IPS DF 6.9 (cell line): ENCODE measurements at places on chromosomes 12 and 14.

GRCh38 chr14:76480426-76480825 is 104.5 kb downstream of the ESRRB start:
- H3K4me1 ChIP-seq, result no peaks in the 10 kb centered on the region
- H3K4me3 ChIP-seq, result no peak overlapping the region
- DNase-seq, result no peak
- no peaks in the 10 kb centered on the region for H3K36me3 ChIP-seq
- no peaks in the 10 kb centered on the region for H3K27me3 ChIP-seq
- no peak overlapping the region for H3K27ac ChIP-seq

- H3K27me3 ChIP-seq, result no peaks in the 10 kb centered on the region
- H3K4me1 ChIP-seq, result no peaks in the 10 kb centered on the region
- DNase-seq, result no peak
- H3K4me3 ChIP-seq, result peak overlapping the region; percentile 46; the same call in 1 of the 2 replicates
- H3K27ac ChIP-seq, result no peak overlapping the region
Observed at GRCh38 chr14:70601162-70601561, 707 bp upstream of the MED6 start.

DNA sequence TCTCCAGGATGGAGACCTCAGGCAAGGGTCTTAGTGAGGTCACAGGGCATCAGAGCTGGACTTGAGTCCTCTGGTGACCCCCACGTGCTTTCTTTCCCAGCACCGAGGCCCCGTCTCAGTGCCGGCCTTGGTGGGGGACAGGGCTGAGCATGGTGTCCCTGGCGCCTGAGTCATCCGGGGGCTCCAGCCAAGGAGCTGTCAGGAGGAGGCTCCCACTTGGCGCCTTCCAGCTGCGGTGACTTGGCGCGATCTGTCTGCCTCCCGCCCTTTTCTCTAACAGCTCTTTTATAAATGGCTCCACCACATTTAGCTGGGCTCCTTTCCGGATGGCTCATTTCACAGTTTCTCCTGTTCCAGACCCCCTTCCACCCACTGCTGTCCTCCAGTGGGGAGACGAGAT is 60.4 kb downstream of the PRMT8 start:
- H3K27me3 ChIP-seq, result no peaks in the 10 kb centered on the region
- H3K4me1 ChIP-seq, result no peaks in the 10 kb centered on the region
- no peak overlapping the region for H3K4me3 ChIP-seq
- no peak for DNase-seq

DNA sequence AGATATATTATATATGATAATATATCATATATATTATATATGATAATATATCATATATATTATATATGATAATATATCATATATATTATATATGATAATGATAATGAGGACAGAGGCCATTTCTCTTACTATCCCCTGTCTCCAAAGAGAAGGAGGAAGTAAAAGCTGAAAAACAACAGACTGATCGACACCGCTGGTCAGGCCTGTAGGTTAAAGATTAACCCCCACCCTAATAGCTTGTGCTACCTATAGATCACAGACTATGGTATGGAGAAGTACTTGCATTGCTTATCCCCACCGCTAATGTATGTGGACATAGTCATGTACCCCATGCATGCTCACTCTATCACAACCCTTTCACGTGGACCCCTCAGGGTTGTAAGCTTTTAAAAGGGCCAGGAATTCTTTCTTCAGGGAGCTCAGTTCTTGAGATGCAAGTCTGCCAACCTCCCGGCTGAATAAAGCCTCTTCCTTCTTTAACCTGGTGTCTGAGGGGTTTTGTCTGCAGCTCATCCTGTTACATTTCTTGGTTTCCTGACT is 786.1 kb upstream of the TMEM132C start:
- H3K4me1 ChIP-seq, result no peaks in the 10 kb centered on the region
- no peak overlapping the region for H3K27ac ChIP-seq
- no peaks in the 10 kb centered on the region for H3K27me3 ChIP-seq
- H3K36me3 ChIP-seq, result no peaks in the 10 kb centered on the region
- no peak overlapping the region for H3K4me3 ChIP-seq

DNA sequence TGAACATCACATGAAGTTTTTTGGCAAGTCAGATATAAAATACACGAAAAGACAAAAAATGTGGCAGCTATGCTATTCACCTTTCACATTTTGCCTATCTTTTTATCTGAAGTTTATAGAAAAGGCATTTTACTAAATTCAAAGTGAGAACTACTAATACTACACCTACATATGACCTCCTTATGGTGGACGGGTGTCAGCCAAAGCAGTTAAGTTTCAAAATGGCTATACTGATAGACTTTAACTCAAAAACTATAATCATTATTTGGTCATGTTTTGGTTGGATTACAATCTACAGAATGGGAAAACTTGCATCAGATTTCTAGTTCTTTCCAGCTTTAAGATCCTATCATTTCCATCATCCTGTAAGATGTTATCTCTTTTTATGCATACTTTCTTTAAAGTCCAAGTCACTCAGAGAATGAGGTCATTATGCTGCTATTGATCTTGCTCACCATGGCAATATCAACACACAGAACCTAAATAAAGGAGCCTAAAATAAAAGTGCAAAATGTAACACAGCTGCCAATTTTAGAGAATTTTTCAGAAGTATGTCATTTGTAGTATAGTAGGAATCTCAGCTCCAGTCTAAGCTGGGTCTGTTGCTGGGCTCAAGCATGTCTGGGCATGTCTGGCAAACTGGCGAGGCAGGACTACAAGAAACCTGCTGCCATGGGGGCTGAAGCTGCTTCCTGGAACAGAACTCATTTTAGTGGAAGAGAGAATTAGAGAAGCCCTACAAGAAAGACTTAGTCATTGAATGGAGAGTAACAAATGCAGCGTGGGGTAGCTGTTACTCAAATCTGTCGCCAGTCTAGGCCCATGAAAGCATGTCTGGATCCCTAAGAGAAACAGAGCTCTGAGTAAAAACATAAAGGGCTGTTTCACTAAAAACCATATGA is 7.6 kb upstream of the AEBP2 start:
- H3K4me1 ChIP-seq, result no peaks in the 10 kb centered on the region
- no peaks in the 10 kb centered on the region for H3K27me3 ChIP-seq

DNA sequence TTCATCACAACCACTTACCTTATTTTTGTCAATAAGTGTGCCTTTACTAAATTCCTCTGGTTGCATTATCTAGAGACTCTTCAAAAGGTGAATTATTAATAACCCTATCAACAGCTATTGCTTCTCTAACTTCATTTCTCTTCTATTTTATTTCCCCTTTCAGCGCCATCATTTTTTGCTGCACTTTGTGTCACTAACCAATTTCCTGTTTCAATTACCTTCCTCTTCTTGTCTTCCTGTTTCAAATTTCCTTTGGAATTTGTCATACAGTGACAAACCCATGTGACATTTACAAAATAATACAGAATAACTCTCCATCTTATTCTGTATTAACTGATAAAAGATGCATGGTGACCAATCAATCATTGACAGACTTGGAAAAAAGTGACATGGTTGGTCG is 12.2 kb upstream of the CLEC2A start:
- H3K27ac ChIP-seq, result no peak overlapping the region
- DNase-seq, result no peak
- H3K4me3 ChIP-seq, result no peak overlapping the region
- H3K36me3 ChIP-seq, result no peaks in the 10 kb centered on the region
- H3K4me1 ChIP-seq, result no peaks in the 10 kb centered on the region
- H3K27me3 ChIP-seq, result no peaks in the 10 kb centered on the region

- no peaks in the 10 kb centered on the region for H3K27me3 ChIP-seq
- H3K36me3 ChIP-seq, result no peaks in the 10 kb centered on the region
- DNase-seq, result no peak
- H3K4me1 ChIP-seq, result no peaks in the 10 kb centered on the region
Observed at GRCh38 chr12:129080821-129081220, 227.5 kb downstream of the GLT1D1 start.

DNA sequence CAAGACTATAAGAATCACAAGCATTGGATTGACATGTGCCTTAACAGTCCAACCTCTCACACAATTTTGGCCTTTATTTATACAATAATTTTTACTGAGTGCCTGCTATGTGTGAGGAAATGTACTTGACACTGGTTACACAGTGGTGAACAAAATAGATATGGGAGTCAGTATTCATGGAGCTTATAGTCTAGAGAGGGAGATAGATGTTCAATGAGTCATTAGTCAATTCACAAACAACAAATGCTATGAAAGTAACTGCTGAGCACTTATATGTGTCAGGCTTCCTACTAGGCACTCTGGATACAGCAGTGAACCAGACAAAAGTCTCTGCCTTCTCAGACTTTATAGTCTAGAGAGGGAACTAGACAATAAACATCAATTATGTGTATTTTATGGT is 3.7 kb downstream of the CFAP54 start:
- H3K36me3 ChIP-seq, result no peaks in the 10 kb centered on the region
- H3K4me1 ChIP-seq, result no peaks in the 10 kb centered on the region; the same call in 1 of the 2 replicates
- H3K27me3 ChIP-seq, result no peaks in the 10 kb centered on the region
- H3K27ac ChIP-seq, result no peak overlapping the region
- no peak overlapping the region for H3K4me3 ChIP-seq

GRCh38 chr12:42365486-42365885 is 39.5 kb downstream of the PPHLN1 start:
- no peak for DNase-seq
- H3K27me3 ChIP-seq, result no peaks in the 10 kb centered on the region
- no peaks in the 10 kb centered on the region; the same call in 1 of the 2 replicates for H3K4me1 ChIP-seq
- no peak overlapping the region for H3K27ac ChIP-seq

DNA sequence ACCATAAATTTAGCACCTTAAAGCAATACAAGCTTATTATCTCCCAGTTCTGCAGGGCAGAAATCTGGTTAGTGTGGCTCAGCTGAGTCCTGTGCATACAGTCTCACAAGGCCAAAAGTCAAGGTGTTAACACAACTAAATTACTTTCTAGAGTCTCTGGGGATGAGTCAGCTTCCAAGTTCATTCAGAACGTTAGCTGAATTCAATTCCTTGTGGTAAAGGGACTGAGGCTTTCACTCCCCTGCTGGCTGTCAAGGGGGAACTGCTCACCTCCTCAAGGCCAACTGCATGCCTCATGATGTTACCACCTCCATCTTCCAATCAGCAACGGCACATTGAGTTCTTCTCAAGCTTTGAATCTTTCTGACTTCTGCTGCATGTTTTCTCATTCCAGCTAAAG is 27.6 kb downstream of the EML5 start:
- no peaks in the 10 kb centered on the region for H3K27me3 ChIP-seq
- no peak for DNase-seq

GRCh38 chr14:100620255-100621100 is 33.3 kb upstream of the BEGAIN start:
- no peaks in the 10 kb centered on the region for H3K27me3 ChIP-seq
- no peak overlapping the region for H3K27ac ChIP-seq
- H3K4me3 ChIP-seq, result no peak overlapping the region
- no peak for DNase-seq
- no peaks in the 10 kb centered on the region for H3K4me1 ChIP-seq
- H3K36me3 ChIP-seq, result no peaks in the 10 kb centered on the region

- no peaks in the 10 kb centered on the region for H3K4me1 ChIP-seq
- no peak overlapping the region for H3K27ac ChIP-seq
- H3K4me3 ChIP-seq, result no peak overlapping the region
- no peaks in the 10 kb centered on the region for H3K27me3 ChIP-seq
- DNase-seq, result no peak
- H3K36me3 ChIP-seq, result no peaks in the 10 kb centered on the region
Observed at GRCh38 chr12:94721173-94721572, 70.8 kb upstream of the TMCC3 start.

GRCh38 chr14:22268875-22269274 is 320.1 kb downstream of the DAD1 start:
- H3K4me1 ChIP-seq, result peaks cover 3% of the 10 kb centered on the region; the same call in 1 of the 2 replicates
- H3K27me3 ChIP-seq, result no peaks in the 10 kb centered on the region
- H3K36me3 ChIP-seq, result no peaks in the 10 kb centered on the region
- DNase-seq, result no peak

GRCh38 chr14:104693482-104694431 is 4.3 kb downstream of the INF2 start:
- no peaks in the 10 kb centered on the region for H3K27me3 ChIP-seq
- no peak overlapping the region for H3K4me3 ChIP-seq
- no peak for DNase-seq
- no peak overlapping the region for H3K27ac ChIP-seq

GRCh38 chr12:49646871-49647654 is 23.7 kb downstream of the PRPF40B start:
- H3K4me1 ChIP-seq, result peaks cover 2% of the 10 kb centered on the region; the same call in 1 of the 2 replicates
- no peak overlapping the region for H3K4me3 ChIP-seq
- no peaks in the 10 kb centered on the region for H3K27me3 ChIP-seq
- H3K36me3 ChIP-seq, result peaks cover 34% of the 10 kb centered on the region

DNA sequence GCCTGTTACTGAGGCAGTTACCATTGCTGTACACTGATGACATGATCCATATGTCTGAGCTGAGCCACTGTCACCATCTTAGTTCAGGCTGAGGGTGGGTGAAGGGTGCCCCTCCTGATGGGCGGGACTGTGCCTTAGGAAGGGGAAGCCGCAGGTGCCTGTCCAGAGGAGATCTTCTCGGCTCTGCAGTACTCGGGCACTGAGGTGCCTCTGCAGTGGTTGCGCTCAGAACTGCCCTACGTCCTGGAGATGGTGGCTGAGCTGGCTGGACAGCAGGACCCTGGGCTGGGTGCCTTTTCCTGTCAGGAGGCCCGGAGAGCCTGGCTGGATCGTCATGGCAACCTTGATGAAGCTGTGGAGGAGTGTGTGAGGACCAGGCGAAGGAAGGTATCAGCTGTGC is 3.7 kb downstream of the RNF31 start:
- H3K36me3 ChIP-seq, result peaks cover 36% of the 10 kb centered on the region
- no peak overlapping the region for H3K27ac ChIP-seq
- no peak for DNase-seq
- no peak overlapping the region for H3K4me3 ChIP-seq
- H3K4me1 ChIP-seq, result peaks cover 1% of the 10 kb centered on the region; the same call in 1 of the 2 replicates
- no peaks in the 10 kb centered on the region for H3K27me3 ChIP-seq

- H3K4me1 ChIP-seq, result no peaks in the 10 kb centered on the region; the same call in 1 of the 2 replicates
- H3K4me3 ChIP-seq, result no peak overlapping the region
- no peak overlapping the region for H3K27ac ChIP-seq
- no peak for DNase-seq
Observed at GRCh38 chr14:65168840-65169239, 66.5 kb upstream of the MAX start.

- no peak overlapping the region for H3K4me3 ChIP-seq
- no peak for DNase-seq
- no peaks in the 10 kb centered on the region for H3K36me3 ChIP-seq
- H3K27ac ChIP-seq, result no peak overlapping the region
- no peaks in the 10 kb centered on the region; the same call in 1 of the 2 replicates for H3K4me1 ChIP-seq
- no peaks in the 10 kb centered on the region for H3K27me3 ChIP-seq
Observed at GRCh38 chr12:5071496-5071895, 27.8 kb downstream of the KCNA5 start.

DNA sequence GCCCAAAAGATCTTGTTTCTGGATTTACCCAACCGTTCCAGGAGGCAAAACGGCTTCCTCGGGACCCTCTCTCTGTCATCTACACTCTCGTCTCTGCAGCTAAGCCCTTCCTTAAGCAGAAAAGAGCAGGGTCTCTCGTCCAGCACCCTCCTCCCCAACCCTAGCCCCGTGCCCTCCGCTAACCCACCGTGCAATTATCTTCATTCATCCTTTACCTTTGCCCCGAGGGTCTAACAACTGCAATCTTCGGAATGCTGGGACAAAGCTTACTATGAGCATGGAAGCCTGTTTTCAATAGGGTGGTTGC is 276 bp upstream of the BMAL2 start:
- peaks cover 7% of the 10 kb centered on the region; the same call in 1 of the 2 replicates for H3K27me3 ChIP-seq
- 0 out of 2 replicates have a peak, but pooled peaks cover 2% of the 10 kb centered on the region for H3K4me1 ChIP-seq
- H3K36me3 ChIP-seq, result no peaks in the 10 kb centered on the region
- no peak for DNase-seq
- H3K4me3 ChIP-seq, result peak overlapping the region; percentile 82; the same call in 1 of the 2 replicates
